ENCODE measurements at places on chromosomes 3 and 15.

- DNase-seq = peak; percentile 43
Observed at GRCh38 chr3:148625095-148625736, 72.5 kb upstream of the AGTR1 start.

DNA sequence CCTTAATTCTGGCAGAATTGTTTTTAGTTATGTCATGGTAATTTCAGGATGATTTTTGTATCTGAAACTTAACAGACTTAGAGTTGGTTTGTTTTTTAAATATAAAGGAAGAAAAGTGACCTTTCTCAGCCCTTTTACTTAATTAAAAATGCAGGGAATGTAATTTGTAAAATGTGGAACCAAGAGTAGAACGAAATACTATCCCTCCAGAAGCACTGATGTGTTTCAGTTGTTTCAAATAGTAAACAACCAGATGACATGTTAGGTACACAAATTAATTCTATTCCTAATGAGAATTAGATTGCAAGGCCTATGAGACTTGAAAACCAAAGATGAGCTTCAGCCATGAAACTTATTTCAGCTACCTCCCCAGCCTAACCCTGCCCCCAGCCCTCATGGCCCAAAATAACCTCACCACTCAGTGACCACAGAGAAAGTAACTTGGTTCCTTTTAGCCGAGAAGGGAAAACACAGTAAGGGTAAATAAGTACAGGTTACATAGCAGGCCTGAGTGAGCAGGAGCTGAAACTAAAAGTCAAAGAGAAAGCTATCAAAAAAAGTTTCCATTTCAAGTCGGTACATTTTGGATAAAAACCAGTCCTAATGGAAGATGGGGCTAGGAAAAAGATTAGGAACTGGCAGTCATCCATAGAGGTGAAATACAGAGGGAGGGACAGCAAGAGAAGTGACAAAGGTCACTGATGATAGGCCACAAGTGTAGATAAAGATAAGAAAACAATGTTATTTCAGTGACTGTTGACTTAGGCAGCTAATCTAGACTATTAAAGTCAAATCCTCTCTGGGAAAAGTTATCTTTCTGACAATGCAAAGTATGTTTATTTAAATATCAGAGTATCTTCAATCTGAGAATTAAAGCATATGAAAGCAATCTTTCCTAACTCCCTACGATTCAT lies 23.2 kb downstream of the SENP8 start:
- no peak for DNase-seq

GRCh38 chr3:125022206-125022605 lies 33.6 kb downstream of the HEG1 start:
- DNase-seq = no peak

DNA sequence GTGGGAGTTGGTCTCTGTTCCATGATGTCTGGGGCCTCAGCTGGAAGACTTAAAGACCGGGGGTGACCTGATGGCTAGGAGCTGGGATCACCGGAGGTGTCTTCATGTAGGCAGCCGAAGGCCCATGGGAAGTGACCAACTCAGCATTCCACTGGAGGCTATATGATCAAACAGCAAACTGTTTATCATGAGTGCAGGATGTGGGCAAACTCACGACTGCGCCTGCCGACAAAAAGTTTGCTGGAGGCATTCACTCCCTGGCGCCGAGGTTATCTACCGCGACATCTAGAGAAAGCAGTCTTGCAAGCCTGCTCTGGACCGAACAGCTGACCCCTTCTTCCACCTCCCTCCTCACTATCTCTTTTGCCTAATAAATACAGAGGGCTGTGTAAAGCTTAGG lies 62.7 kb upstream of the NR2C2 start:
- DNase-seq = no peak

- DNase-seq = peak; percentile 47
Observed at GRCh38 chr3:87733671-87734367, 325.0 kb downstream of the CGGBP1 start.

DNA sequence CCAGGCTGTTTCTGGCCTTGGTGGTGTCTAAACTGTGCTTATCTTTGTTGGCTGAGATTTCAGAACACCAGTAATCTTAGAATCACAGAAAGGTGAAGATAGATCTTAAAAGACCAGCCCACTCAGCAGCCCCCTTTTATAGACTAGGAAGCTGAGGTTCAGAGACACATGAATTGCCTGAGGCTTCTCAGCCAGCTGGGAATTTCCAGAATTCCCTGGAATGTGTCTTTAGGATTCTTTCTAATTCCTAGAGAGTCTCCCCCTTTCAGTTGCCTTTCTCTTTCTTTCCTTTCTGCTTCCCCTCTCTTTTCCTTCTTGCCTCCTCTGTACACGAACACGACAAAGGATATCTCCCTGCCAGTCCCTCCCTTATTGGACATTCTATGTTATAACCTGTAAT lies 19.5 kb downstream of the ANKUB1 start:
- no peak for DNase-seq

GRCh38 chr3:9765865-9766264 lies 3.9 kb downstream of the CAMK1 start:
- DNase-seq = no peak

- DNase-seq = no peak
Observed at GRCh38 chr3:47954567-47954966, 61.6 kb downstream of the MAP4 start.

- no peak for DNase-seq
Observed at GRCh38 chr3:43707998-43708397, 17.3 kb downstream of the ABHD5 start.

DNA sequence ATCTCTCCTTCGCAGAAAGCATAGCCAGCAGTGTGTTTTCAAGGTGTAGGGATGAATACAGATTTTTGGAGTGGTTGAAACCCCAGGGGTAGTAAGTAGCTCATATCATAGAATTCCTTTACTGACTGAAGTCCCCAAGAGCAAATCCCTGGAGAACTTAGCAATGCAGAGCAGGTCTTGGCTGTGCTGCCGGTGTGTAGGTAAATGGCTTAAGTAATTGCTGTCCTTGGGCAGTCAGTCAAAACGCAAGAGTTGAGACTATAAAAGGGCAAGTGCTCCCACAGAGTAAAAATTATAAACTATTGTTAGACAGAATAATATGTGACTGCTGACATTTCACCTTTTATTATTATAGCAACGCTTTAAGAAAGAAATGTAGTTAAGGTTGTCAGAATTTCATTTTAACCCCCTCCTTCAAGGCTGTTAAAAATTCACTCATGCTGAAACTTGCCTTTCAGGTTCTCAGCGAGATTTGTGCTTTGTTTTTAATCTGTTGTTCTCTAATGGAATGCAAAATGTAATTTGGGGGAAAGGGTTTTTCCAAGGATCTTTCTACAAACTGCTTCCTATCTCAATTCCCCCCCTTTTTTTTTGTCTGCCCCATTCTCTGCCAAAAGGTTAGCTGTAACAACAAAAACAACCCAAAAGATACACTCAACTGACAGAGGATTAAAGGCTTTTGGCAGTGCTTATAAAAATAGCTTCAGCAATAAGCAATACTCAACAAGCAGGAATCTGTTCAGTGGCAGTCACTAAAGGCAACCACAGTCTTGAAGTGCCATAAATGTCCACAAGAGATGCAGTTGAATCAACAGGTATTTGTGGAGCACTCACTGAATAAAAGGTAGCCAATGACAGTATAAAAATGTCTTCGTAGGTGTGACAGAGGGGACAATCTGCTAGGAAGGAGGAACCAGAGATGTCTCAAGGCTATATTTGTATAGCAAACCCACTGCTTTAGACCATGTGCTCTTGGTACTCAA lies 105.3 kb downstream of the THRB start:
- peak; percentile 42 for DNase-seq

GRCh38 chr3:117306299-117306698 lies 596.7 kb downstream of the TUSC7 start:
- DNase-seq = no peak

GRCh38 chr15:43943511-43943910 lies 116.7 kb downstream of the WDR76 start:
- no peak for DNase-seq

- no peak for DNase-seq
Observed at GRCh38 chr15:68687136-68687735, 108.4 kb downstream of the CORO2B start.

- DNase-seq = no peak
Observed at GRCh38 chr3:46566040-46566641, at the start of gene LRRC2. TSS of gene LRRC2 (minus strand) at chr3:46566302. CDS start at chr3:46551591, 14,711 bp downstream.

DNA sequence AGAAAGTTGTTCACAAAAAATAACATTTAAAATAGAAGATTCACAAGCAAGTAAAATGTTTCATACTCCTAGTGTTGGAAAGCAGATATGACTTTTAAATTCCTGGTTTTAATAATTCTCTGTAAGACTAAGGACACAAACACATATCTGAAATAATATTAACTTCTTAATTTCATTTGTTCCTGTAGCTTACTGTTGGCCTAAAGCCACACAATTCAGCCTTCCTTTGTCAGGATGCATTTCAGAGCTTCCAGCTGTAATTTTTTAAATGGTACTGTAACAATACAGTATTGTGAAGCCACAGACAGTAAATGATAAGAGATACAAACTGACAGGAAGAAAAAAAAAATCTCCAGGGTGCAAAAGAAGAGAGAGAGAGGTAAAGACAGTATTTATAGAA lies 84.2 kb downstream of the TMCC1 start:
- DNase-seq = no peak

DNA sequence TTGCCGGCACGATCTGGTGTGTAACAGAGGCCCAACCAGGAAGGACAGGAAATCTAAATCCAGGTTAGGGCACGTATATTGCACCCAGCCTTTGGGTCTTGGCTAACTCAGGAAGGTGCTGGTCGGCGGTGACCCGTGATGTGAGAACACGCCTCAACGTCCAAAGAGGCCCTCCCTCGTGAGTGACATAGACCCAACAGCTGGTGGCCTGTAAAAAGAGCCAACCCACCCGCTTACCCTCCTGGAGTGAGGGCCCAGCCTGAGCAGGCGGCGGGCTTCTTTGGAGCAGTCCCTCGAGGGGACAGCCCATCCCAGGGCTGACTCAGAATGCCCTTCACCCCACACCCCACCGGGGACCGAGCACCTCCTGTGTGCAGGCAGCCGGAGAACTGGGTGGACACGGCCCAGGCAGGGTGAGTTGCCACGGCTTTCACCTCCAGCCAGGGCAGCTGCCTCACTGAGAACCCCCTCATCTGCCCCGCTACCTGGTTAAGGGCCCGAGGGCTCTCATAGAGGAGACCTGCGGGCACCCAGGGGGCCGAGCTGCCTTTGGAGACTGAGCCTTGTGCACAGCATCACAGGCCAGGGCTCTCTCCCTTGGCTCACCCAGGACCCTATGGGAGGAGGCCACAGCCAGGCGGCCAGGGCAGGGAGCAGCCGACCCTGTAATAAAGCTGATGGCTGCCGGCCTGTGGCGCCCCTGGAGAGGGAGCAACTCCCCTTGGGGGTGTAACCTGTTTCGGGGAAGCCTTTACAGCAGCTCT lies 41.8 kb downstream of the ZNF710 start:
- DNase-seq = no peak

DNA sequence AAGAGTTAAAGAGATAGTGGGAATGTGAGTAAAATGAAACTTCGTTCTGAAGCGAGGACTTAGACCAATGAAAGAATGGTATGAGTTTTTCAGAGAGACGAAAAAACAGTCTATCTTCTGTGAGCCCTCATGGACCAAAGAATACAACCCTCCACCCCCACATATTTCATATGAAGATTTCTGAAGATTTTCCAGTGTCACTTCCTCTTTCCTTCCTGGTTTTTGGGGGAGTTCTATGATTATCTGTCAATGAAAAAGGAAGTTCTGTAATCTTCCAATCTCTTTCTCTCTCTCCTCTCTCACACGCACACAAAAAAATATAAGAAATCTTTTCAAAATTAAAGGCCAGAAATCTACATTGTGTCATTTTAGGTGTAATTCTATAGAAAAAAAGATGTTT lies 27.7 kb downstream of the CMSS1 start:
- no peak for DNase-seq

GRCh38 chr3:143476965-143477640 lies 357.5 kb downstream of the CHST2 start:
- no peak for DNase-seq

DNA sequence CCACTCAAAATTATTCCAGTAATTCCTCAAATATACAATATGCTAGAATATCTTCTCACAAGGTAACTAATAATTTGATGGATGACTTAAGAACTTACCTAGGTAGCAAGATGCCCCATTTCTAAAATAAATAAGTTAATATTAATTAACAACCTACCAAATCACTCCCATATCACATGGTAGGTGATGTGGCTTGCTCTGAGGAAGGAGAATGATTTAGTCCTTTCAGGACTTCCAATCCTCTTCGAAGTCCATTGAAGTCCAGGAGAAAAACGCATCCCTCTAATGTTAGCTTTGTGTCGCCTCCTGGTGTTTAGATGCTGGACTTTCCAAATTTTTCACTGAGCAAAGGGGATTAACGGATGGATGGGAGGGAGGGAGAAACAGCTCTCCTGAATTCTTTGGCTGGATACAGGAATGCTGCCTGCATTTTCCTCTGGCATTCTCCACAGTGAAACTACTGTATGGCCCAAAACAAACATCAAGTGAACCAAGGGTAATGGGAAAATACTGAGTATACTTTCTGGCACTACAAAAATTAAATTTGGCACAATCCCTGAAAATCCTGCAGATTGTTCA lies 58.6 kb downstream of the PRICKLE2 start:
- DNase-seq = no peak

DNA sequence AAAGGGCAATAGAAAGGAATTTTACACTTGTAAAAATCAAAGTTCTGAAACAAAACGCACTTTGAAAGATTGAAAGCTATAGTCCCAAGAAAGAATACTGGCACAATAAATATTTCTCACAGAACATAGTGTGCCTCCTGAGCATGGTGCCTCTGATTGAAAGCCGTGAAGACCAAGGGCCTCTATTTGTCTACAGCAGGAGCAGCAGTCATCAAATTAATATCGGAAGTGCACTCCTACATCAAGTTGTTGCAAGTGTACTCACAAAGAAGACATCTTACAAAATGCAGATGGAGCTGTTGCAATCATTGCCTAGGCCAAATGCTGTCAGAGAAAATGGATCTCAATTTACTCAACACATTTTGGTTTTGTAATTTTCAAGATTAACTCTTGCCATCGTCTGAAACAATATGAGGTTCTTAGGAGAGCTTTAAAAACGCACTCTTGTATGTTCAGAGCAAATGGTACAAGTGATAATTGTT lies 9.2 kb upstream of the WDR49 start:
- DNase-seq = no peak

DNA sequence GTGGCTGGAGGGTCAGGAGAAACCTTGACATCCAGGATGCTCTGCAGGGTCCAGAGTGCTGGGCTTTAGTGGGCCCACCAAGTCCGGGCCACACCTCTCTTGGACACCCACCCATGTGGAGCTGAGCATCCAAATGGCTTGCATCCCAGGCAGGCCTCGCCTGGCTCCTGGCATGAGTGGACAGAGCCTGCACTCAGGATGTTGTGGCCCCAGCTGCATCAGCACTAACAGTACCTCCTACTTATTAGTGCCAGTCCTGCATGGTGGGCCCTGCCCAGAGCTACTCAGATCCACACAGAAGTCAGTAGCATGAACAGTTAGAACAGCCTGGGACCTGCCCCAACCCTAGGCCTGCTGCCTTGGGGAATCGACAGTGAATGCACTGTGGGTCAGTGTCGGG lies 42.2 kb upstream of the MRPS22 start:
- DNase-seq = no peak

- no peak for DNase-seq
Observed at GRCh38 chr3:169748670-169749069, 16.2 kb downstream of the TERC start.

GRCh38 chr3:189186101-189186500 lies 14.3 kb downstream of the TPRG1 start:
- no peak for DNase-seq

All from prostate gland (tissue), 2 donors.